ENCODE measurements at places on chromosomes 13 and 19. TPM values are rescaled to one million over a fixed set of nuclear protein-coding genes. Genes with fewer than 3 reads are reported as not detected.

GRCh38 chr13:40317980-40318327 lies 348.5 kb downstream of the FOXO1 start:
- H3K4me1 ChIP-seq: peaks cover 57% of the 10 kb centered on the region
- H3K4me3 ChIP-seq: peak overlapping the region; percentile 15
- H3K27me3 ChIP-seq: no peaks in the 10 kb centered on the region
- H3K27ac ChIP-seq: peak overlapping the region; percentile 99

CD37 gene
- 373 TPM for total RNA-seq

DNA sequence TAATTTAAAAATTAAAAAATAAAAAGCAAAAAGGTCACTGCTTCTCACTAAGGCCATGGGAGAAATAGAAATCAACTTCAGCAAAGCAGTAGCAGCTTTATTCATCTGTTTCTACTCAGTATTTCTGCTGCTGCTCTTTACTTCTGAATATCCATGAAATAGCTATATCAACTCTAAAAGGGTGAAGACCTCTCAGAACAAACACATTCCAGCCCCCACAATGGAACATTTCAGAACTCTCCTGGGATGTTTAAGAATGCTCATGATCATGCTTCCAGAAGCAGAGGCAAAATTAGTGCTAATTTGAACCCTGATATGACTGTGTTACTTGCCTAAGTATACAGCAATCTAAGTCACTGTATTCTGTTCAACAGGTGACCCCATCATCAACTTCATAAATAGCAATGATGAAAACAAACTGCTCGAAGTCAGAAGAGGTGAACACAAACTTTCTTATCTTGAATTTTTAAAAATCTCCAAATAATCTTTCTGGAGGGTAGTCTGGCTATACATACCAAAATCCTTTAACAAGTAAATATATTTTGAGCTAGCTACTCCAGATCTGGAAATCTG lies 29.6 kb upstream of the DOCK9 start:
- H3K4me3 ChIP-seq: no peak overlapping the region
- H3K27ac ChIP-seq: no peak overlapping the region
- H3K4me1 ChIP-seq: peaks cover 28% of the 10 kb centered on the region

DNA sequence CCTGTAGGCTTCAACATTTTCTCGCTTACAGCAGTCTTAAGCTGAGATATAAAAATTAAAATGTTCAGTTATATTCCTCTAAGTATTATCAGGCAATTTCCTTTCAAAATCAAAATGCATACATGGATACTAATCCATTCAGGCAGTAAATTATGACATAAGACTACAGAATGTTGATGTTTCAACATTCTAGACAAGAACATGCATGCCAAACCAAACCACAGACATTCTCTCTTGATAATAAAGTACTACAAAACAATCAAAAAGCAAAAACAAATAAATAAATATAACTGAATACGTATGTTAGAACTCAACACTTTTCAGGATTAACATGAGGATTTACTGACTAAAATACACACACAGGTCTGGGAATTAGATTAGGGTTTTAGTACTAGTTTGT lies 7.7 kb downstream of the DIS3 start:
- peaks cover 13% of the 10 kb centered on the region for H3K4me1 ChIP-seq
- no peak overlapping the region for H3K4me3 ChIP-seq
- H3K36me3 ChIP-seq: peaks cover 5% of the 10 kb centered on the region
- H3K27me3 ChIP-seq: no peaks in the 10 kb centered on the region
- no peak overlapping the region for H3K27ac ChIP-seq
- DNase-seq: no peak

LGALS4 gene
- total RNA-seq: 1.7 TPM

GRCh38 chr13:98746968-98747367 lies 5.5 kb downstream of the SLC15A1 start:
- H3K27ac ChIP-seq: no peak overlapping the region
- DNase-seq: no peak
- peaks cover 63% of the 10 kb centered on the region for H3K27me3 ChIP-seq
- no peaks in the 10 kb centered on the region for H3K36me3 ChIP-seq
- H3K4me3 ChIP-seq: no peak overlapping the region

DNA sequence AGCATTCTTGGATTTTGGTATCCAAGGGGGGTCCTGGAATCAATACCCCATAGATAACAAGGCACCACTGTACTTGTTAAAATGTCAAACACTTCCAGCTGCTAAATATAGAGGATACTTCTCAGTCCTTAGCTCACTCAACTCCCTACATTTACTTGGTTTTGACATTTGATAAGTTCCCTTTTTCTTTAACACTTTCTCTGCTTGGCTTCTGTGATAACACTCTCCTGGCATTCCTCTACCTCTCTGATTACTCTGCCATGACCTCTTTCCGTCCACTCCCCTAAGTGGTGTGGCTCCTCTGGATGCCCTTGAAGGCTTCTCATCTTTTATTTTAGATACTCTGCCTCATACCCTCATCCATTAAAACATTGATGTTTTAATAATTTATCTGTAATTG lies 65.2 kb downstream of the MICU2 start:
- peaks cover 14% of the 10 kb centered on the region for H3K4me1 ChIP-seq
- peak overlapping the region; percentile 71 for H3K27ac ChIP-seq
- H3K36me3 ChIP-seq: peaks cover 10% of the 10 kb centered on the region
- H3K4me3 ChIP-seq: no peak overlapping the region
- no peak for DNase-seq

PBX4 gene
- 49.7 TPM for total RNA-seq

GRCh38 chr19:33063753-33064457 lies 783 bp downstream of the RHPN2 start:
- DNase-seq: no peak
- no peak overlapping the region for H3K27ac ChIP-seq
- H3K36me3 ChIP-seq: peaks cover 5% of the 10 kb centered on the region
- peaks cover 24% of the 10 kb centered on the region for H3K27me3 ChIP-seq
- peak overlapping the region; percentile 77 for H3K4me3 ChIP-seq

- H3K27ac ChIP-seq: peak overlapping the region; percentile 32
- no peaks in the 10 kb centered on the region for H3K27me3 ChIP-seq
Measured at GRCh38 chr13:25771202-25771601, 280.6 kb downstream of the SHISA2 start.

SHC2 gene
- total RNA-seq: not detected

GRCh38 chr19:16019691-16020448 lies 56.4 kb upstream of the TPM4 start:
- H3K27me3 ChIP-seq: no peaks in the 10 kb centered on the region
- no peak for DNase-seq
- no peaks in the 10 kb centered on the region for H3K36me3 ChIP-seq
- H3K4me1 ChIP-seq: no peaks in the 10 kb centered on the region
- no peak overlapping the region for H3K27ac ChIP-seq

- H3K4me1 ChIP-seq: no peaks in the 10 kb centered on the region
- no peak overlapping the region for H3K4me3 ChIP-seq
- no peaks in the 10 kb centered on the region for H3K36me3 ChIP-seq
Measured at GRCh38 chr13:44323754-44324153, 49.9 kb upstream of the SERP2 start.

DNA sequence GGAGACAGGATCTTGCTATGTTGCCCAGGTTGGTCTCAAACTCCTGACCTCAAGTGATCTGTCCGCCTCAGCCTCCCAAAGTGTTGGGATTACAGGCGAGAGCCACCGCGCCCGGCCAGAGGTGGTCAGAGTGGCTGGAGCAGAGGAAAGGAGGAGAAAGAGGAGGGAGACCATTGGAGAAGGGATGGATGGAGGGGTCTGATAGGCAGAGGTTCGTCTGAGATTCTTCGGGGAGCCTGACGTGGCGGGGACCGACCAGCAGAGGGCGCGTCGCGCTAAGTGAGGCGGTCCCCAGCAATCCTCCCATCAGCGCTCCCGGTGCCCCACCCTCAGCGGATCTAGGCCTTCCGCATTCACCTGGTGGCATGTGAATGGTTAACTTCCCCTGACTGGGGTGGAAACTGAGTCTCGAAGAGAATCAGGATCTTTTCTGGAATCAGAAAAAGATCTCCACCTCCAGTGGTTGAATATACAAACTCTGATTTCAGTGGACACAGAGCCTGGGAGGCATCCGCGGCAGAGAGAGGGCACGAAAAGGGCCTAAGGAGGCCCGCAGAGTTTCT lies 8.8 kb downstream of the GTPBP3 start:
- no peak overlapping the region for H3K4me3 ChIP-seq
- H3K27ac ChIP-seq: peak overlapping the region; percentile 32
- peaks cover 2% of the 10 kb centered on the region for H3K36me3 ChIP-seq
- peaks cover 18% of the 10 kb centered on the region for H3K27me3 ChIP-seq

WDR87 gene
- total RNA-seq: not detected

PROSER3 gene
- 36.2 TPM for total RNA-seq

KLF5 gene
- total RNA-seq: 3.1 TPM

GSX1 gene
- not detected for total RNA-seq

- no peak overlapping the region for H3K4me3 ChIP-seq
- no peak overlapping the region for H3K27ac ChIP-seq
- no peaks in the 10 kb centered on the region for H3K27me3 ChIP-seq
- H3K36me3 ChIP-seq: no peaks in the 10 kb centered on the region
- no peak for DNase-seq
Measured at GRCh38 chr13:106230450-106230849, 305.0 kb downstream of the EFNB2 start.

ODAD3 gene
- not detected for total RNA-seq

DNA sequence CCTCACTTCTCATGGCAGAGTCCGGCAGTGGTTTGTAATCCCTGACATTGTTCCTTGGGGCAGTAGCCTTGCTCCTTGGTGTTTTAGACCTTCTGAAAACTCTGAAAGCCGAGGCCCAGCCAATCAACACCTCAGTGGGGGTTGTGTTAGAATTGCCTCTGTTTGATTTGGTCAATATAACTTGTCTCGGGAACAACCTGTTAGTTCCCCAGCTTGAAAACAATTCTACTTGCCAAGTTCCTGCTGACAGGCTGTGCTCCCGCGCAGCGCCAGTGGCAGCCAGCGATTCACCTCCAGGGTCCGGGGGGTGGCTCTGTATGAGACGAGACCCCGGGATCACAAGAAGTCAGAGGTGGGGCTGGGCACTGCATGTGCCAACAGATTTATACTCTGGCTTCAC lies 81.4 kb upstream of the MEDAG start:
- no peak overlapping the region for H3K27ac ChIP-seq
- H3K27me3 ChIP-seq: peaks cover 44% of the 10 kb centered on the region
- no peak for DNase-seq
- peaks cover 7% of the 10 kb centered on the region for H3K36me3 ChIP-seq

- no peak for DNase-seq
- no peaks in the 10 kb centered on the region for H3K27me3 ChIP-seq
- H3K36me3 ChIP-seq: no peaks in the 10 kb centered on the region
- peaks cover 3% of the 10 kb centered on the region for H3K4me1 ChIP-seq
- H3K4me3 ChIP-seq: no peak overlapping the region
Measured at GRCh38 chr13:94210816-94211215, 268.7 kb downstream of the DCT start.

- H3K36me3 ChIP-seq: peaks cover 10% of the 10 kb centered on the region
- peaks cover 32% of the 10 kb centered on the region for H3K4me1 ChIP-seq
- peak overlapping the region; percentile 100 for H3K4me3 ChIP-seq
- peak; percentile 32 for DNase-seq
- H3K27me3 ChIP-seq: no peaks in the 10 kb centered on the region
Measured at GRCh38 chr19:55116232-55116858, 1.1 kb downstream of the PPP1R12C start.
